A549 treated with Mapracorat at 1 μM for 4 hours (cell line): ENCODE measurements at places on chromosomes 6 and 20. TPM values are rescaled to one million over a fixed set of nuclear protein-coding genes. Genes with fewer than 3 reads are reported as not detected.

STXBP5 gene
- 11.4 to 18.3 TPM (median 16.9 TPM) in 5 replicates for total RNA-seq

TMC2 gene
- total RNA-seq: not detected in 5 replicates

SLC22A3 gene
- 40.2 to 49.9 TPM (median 44.7 TPM) in 5 replicates for total RNA-seq

MEP1A gene
- not detected in 5 replicates for total RNA-seq

OOEP gene
- not detected in 5 replicates for total RNA-seq

RCAN2 gene
- total RNA-seq: not detected in 5 replicates

MTRF1L gene
- total RNA-seq: 14.3 to 18.2 TPM (median 16.6 TPM) in 5 replicates

DEK gene
- total RNA-seq: 68.5 to 92.5 TPM (median 83.4 TPM) in 5 replicates

SEL1L2 gene
- total RNA-seq: not detected in 5 replicates

CDC5L gene
- total RNA-seq: 10.6 to 15.0 TPM (median 12.7 TPM) in 5 replicates

PRRT1 gene
- 0.33 to 1.5 TPM (median 0.63 TPM) in 5 replicates for total RNA-seq

SNTA1 gene
- 9.1 to 12.4 TPM (median 10.9 TPM) in 5 replicates for total RNA-seq

TNNC2 gene
- 0.28 TPM in 1 of 5 replicates, not detected in the others for total RNA-seq

BEND3 gene
- total RNA-seq: 3.1 to 3.9 TPM (median 3.4 TPM) in 5 replicates

OR2B6 gene
- total RNA-seq: 0.17 to 0.30 TPM in 2 of 5 replicates, not detected in the others

SLC4A11 gene
- 8.7 to 10.7 TPM (median 9.9 TPM) in 5 replicates for total RNA-seq

ULBP2 gene
- 2.9 to 3.9 TPM (median 3.4 TPM) in 5 replicates for total RNA-seq

CDSN gene
- 0.05 TPM in 1 of 5 replicates, not detected in the others for total RNA-seq

COL10A1 gene
- total RNA-seq: 0.05 to 0.75 TPM in 2 of 5 replicates, not detected in the others

VSX1 gene
- total RNA-seq: 0.77 to 1.5 TPM (median 0.89 TPM) in 5 replicates

BCAS1 gene
- total RNA-seq: 0.39 to 0.65 TPM (median 0.43 TPM) in 5 replicates

FKBP1C gene
- 1.5 to 2.4 TPM (median 2.0 TPM) in 5 replicates for total RNA-seq

ESR1 gene
- 0.02 TPM in 1 of 5 replicates, not detected in the others for total RNA-seq

GGTLC1 gene
- total RNA-seq: not detected in 5 replicates

SLC35D3 gene
- total RNA-seq: 0.05 to 0.14 TPM (median 0.12 TPM) in 3 of 5 replicates, not detected in the others

TINAG gene
- 0.25 to 0.30 TPM in 2 of 5 replicates, not detected in the others for total RNA-seq

PPP1R14C gene
- 1.7 to 3.2 TPM (median 2.4 TPM) in 5 replicates for total RNA-seq

SLC24A3 gene
- not detected in 5 replicates for total RNA-seq

PLN gene
- total RNA-seq: not detected in 5 replicates

PTK7 gene
- total RNA-seq: 3.9 to 5.8 TPM (median 4.8 TPM) in 5 replicates

DUSP15 gene
- total RNA-seq: 0.52 to 1.4 TPM (median 1.1 TPM) in 5 replicates

CDH26 gene
- total RNA-seq: 0.04 to 0.27 TPM (median 0.22 TPM) in 4 of 5 replicates, not detected in the other

HRH3 gene
- not detected in 5 replicates for total RNA-seq

KCNQ5 gene
- 1.2 to 1.7 TPM (median 1.5 TPM) in 5 replicates for total RNA-seq

TOMM6 gene
- 279 to 317 TPM (median 304 TPM) in 5 replicates for total RNA-seq

CAP2 gene
- total RNA-seq: 10.6 to 14.6 TPM (median 13.0 TPM) in 5 replicates

DLK2 gene
- 4.5 to 7.5 TPM (median 7.1 TPM) in 5 replicates for total RNA-seq

SLC22A2 gene
- total RNA-seq: 0.10 to 0.15 TPM (median 0.12 TPM) in 3 of 5 replicates, not detected in the others
